ENCODE measurements at places on chromosomes 7 and 10.
A peak's percentile ranks its signal among the peaks of the same experiment; 100 is the strongest.

GRCh38 chr10:110389255-110389654 is 84.5 kb upstream of the SMNDC1 start:
- no peak for DNase-seq

DNA sequence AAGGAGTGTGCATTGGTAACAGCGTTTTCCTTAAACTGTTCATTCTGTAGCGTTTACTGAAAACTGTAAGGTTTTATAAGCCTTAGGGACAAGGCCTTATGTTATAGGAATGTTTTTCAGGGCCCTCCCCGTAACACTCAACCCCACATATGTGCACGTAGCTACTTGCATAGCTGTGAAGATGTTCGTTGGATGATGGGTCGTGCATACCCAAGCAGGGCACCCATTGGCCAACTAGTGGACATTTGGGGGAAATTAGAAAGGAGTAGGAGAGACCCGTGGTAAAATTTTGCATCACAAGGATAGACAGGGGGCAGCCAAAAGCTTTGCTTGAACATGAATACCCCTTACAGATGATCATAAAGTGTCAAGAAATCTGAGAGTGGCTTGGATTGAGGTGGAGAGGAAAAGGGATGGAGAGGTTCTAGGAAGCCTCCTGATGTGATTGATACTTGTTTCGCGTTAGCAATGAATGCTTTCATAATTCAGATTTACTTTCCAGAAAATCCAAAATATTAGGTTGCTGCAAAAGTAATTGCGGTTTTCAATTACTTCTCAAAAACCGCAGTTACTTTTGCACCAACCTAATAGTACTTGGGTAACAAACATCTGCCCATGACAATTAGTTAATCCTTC is 878 bp downstream of the SEC61A2 start:
- DNase-seq, result peak; percentile 21

DNA sequence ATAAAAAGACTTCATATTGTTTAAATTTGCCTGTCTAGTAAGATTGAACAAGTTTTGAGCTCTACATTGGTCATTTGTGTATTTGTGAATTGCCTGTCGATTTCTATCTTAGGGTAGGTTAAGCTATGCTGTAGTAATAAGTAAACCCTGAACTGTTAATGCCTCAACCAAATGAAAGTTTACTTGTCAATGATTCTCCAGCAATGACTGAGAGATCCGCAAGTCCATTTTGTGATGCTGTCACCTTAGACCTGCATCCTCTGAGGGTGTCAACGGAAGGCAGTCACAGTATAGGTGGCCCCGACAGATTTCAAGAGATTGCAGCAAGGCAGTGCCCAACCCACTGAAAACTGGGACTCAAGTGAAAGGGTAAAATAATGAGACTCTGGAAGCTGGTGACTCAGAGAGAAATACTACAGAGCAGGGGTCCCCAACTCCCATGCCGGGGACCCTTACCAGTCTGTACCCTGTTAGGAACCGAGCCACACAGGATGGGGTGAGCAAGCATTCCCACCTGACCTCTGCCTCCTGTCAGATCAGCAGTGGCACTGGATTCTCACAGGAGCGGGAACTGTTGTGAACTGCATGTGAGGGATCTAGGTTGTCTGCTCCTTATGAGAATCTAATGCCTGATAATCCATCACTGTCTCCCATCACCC is 10.8 kb upstream of the PHYH start:
- DNase-seq, result no peak

DNA sequence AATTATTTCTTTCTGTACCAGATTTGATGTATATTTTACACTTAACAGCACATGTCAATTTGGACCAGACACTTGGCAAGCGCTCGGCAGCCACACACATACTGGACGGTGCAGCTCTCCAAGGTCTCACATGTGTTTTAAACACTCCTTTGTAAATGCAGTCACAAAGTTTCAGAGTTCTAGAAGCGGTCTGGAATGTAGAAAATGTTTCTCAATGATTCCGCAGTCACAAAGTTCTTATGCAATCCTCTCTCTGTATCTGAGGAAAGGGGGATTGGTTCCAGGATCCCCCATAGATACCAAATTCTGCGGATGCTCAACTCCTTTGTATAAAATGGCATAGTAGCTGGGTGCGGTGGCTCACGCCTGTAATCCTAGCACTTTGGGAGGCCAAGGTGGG is 253.0 kb upstream of the GRB10 start:
- DNase-seq, result no peak

- DNase-seq, result no peak
These were observed 95.0 kb downstream of the DYNC1I1 start for GRCh38 chr7:95867309-95867708.

DNA sequence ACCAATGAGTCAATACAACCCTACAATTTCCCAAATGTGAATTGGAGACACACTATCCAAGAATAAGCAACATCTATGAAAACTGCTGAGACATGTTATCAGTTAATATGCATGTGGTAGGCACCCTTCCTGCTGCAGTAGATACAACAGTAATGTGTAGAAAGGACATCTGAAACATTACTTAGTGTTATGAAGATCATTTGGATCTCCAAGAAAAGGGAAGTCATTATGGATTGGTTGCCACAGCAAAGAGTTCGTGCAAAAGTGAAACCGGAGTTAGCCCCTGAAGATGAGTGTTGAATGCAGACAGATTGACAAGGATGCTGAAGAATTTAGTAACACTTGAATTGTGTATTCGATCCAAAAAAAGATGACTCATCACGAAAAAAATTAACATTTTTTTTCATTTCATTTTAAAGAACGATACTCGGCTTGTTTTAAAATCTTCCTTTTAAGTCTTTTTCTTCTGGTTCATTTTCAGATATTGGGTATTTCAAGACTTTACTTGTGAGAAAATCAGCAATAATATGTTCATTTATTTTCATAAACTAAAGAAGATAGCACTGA is 322.4 kb upstream of the KLF6 start:
- DNase-seq, result no peak

- no peak for DNase-seq
These were observed 27.3 kb downstream of the ZNF783 start for GRCh38 chr7:149289262-149289661.

- no peak for DNase-seq
These were observed 128.0 kb downstream of the RSU1 start for GRCh38 chr10:16689227-16689626.

GRCh38 chr10:119509909-119510451 is 32.5 kb downstream of the RGS10 start:
- DNase-seq, result no peak

DNA sequence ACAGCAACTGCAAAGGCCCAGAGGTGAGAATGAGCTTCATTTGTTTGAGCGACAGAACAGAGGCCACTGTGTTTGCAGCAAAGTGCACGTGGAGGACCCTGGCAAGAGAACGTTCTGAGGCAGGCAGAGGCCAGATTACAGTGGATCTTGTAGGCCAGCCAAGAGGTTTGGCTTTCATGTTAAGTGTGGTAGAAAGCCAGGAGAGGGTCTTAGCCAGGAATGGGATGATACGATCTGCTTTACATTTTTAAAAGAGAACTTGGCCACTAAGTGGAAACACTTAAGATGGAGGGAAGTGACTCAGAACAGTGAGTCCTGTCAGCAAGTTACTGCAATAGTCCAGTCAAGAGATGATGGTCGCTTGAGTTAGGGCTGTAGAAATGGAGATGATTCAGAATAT is 4.6 kb downstream of the CCDC136 start:
- DNase-seq, result no peak

- DNase-seq, result no peak
These were observed 225.5 kb downstream of the DOCK4 start for GRCh38 chr7:111980725-111981124.

- no peak for DNase-seq
These were observed 39.5 kb upstream of the PRKG1 start for GRCh38 chr10:51034769-51035168.

DNA sequence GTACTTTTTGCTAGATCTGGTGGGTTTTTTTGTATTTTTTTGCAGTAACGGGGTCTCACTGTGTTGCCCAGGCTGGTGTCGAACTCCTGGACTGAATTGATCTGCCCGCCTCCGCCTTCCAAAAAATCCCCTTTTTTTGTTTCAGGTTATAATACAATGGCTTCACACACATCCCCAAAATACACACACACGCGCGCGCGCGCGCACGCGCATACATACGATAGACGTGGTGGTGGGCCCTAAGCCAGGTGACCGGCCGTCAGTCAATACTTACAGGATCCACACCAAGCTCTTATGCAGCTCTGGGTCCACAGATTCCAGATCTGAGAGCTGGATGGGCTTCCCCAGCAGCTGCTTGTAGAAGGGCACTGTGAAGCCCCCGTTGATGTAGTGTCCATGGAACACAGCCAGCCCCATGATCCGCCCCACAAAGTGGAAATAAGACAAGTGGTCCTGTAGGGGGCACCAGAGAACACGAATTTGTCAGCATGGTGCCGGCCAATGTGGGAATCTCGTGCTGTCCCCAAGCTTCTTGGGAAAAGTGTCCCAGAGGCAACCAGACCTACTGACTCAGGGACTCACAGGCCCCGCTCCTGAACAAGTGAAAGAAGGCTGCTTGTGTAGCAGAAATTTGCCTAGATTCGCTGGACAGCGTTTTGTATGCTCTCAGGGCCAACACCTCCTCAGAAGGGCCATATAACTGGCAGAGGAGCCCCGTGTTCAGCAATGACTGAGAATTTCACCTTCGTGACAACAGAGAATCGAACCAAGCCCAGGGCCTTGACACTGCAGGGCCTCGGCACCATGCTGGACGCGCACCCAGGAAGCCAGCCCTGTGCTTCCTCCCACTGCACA is 103.6 kb downstream of the SMURF1 start:
- DNase-seq, result peak; percentile 50

DNA sequence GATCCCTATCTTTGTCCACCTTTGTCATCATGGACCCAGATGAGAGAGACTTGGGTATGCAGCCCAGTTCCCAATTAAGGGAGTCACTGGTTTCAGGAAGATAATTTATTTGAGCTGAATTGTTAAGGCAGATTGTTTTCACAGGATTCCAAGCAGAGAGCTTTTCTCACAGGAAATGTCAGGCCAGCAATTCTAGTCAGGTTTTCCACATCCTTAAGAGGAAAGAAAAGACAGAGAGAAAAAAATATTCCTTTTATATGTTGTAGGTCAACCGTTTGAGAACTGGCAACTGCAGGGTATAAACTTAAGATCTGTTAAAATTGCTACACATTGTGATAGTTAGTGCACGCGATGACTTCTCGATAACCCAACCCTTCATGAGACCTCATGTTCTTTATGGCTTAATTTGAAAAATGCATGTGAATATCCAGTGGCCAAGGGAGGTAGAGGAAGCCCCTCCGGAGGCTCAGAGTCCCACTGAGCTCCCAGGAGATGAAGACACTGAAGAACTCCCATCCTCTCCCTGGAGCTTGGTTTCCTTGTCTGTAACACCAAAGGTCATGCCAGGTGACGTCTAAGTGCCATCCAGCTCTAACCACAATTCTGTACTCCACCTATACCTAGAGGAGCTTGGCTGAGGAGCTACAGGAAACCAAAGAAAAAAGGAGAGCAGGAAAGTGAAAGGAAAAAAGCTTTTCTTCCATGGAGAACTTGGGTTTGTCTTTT is 45.6 kb downstream of the MINDY4 start:
- DNase-seq, result no peak

- no peak for DNase-seq
These were observed 42.0 kb downstream of the VWA2 start for GRCh38 chr10:114281006-114281405.

DNA sequence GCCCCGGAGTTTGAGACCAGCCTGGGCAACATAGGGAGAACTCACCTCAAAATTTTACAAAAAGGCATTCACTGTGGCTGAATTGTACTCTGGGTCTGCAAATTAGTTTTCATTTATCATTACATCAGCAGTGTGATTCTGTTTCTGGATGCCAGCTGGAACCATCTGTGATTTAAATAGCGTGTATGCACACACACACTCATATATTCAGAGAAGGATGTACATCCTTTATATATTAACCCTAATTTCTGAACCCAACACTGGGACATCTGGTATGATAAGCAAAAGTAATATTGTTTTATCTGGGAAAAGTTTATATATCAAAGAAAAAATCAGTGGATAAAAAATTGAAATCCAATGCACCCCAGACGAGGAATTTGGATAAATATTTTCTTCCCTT is 33.8 kb upstream of the LYZL1 start:
- DNase-seq, result no peak

DNA sequence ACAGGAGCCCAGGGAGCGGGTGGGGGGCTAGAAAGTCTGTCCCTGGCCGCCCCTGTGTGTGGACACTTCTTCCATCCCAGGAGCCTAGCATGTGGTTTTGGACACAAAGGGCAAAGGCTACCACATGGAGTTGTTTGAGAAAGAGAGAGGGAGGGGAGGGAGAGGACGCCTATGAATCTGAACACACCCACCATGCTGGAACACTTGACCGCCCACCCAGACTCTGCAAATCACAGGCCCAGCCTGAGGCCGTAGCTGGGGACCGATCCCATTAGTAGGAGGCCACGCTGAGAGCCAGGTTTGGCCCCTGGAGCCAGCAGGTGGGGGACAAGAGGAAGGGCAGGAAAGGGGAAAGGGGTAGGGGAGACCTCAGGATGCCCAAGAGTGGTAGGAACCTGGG is 39.6 kb downstream of the ADAMTS14 start:
- DNase-seq, result no peak

- no peak for DNase-seq
These were observed 11.3 kb downstream of the TFR2 start for GRCh38 chr7:100630066-100630465.

DNA sequence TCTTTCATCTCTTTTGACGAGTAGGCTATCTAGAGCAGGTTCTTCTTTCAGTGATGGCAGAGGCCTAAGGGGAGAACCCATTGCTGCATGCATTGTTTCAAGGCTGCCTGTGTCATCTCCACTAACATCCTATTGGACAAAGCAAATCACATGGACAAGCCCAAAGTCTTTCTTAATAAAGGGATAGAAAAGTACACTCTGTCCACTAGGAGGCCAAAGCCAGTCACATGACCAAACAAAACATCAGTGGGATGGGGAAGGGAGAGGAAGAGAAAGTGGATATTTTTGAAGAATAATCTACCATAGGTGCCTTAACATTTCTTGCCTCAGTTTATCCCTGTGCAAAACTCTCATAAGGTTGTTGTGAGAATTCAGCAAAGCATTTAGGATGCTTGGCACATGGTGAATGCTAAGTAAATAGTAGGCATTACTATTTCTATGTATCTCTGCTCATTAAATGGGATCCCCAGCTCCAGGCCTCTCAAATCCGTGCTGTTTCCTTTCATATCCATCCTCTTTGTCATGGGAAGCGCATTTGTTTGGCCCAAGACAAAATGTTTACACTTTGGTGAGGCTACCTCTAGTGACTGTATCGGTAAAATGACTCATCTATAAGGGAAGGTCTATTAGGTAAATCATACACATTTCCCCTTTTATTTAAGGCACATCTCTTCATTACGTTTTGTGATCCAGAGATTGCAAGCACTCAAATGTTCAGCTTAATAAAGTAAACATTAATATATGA is 16.7 kb upstream of the CADPS2 start:
- DNase-seq, result no peak

- DNase-seq, result no peak
These were observed 586.6 kb downstream of the GALNT17 start for GRCh38 chr7:71718563-71718962.

DNA sequence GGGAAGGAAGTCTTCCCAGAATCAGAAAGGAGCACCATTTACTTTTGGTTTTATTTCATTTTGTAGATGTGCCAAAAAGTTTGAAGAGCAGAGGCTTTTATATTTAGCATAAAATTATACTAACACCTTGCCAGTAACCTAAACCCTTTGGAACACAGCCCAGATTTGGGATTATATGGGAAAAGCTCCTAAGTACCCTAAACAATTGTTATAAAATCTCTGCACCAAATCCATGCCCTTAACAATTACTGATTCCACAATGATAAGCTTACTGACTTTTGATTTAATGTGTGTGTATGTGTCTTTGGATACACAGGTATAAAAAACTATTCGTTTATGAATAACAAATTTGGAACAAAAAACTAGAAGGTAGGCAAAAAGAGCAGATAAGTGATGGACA is 39.0 kb upstream of the TMEM229A start:
- DNase-seq, result no peak

GRCh38 chr7:129343099-129343700 is 91.0 kb upstream of the STRIP2 start:
- no peak for DNase-seq
